ENCODE measurements at places on chromosomes 7 and 10.

DNA sequence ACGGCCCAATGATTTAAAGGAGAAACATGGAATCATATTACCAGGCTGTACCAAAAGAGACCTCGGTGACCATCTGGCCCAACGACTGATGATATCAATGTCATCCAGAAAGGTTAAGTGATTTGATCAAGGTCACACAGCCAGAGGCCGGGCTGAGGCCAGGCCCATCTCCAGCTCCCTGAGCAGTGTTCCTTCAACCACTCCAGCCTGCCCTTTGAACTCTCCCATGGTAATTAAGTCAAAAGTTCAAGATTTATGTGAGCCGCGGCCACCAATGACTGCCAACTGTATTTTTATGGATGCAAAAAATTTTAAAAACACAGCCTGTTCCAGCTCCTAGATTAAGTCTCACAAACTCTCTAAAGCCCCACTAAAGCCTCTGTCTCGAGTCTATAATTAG, 41.8 kb downstream of the FGFR2 start:
- H3K4me3 ChIP-seq = no peak overlapping the region
- no peak overlapping the region for H3K27ac ChIP-seq
- H3K36me3 ChIP-seq = peaks cover 2% of the 10 kb centered on the region
- DNase-seq = no peak
- no peaks in the 10 kb centered on the region for H3K27me3 ChIP-seq

- H3K4me1 ChIP-seq = no peaks in the 10 kb centered on the region
- no peak for DNase-seq
- no peaks in the 10 kb centered on the region for H3K36me3 ChIP-seq
- H3K27me3 ChIP-seq = no peaks in the 10 kb centered on the region
Observed at GRCh38 chr10:104434601-104435000, 81.0 kb downstream of the CFAP58 start.

GRCh38 chr10:3406556-3406955, 234.0 kb upstream of the PITRM1 start:
- peaks cover under 1% of the 10 kb centered on the region for H3K27me3 ChIP-seq
- no peaks in the 10 kb centered on the region for H3K36me3 ChIP-seq
- H3K4me1 ChIP-seq = peaks cover 4% of the 10 kb centered on the region
- H3K4me3 ChIP-seq = no peak overlapping the region
- DNase-seq = no peak

DNA sequence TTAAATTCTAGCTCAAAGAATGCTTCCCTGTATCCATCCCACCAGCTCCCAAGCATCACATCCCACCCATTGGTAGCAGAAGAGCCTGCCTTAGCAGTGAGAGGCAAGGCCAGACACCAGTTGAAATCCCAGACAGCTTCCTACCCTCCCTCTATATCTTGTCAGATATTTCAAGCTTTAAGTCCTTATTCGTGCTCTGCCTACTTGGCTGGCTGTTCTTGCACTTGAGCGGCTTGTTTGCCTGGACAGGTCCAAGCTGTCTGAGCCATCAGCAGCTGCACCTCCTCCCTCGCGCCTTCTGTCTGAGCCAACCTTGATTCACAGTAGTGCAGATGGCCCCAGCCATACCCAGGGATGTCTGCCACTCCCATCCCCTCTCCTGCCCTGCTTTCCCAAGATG, 16.4 kb downstream of the LRRC4 start:
- no peaks in the 10 kb centered on the region for H3K36me3 ChIP-seq
- H3K27me3 ChIP-seq = no peaks in the 10 kb centered on the region
- no peak overlapping the region for H3K4me3 ChIP-seq
- H3K4me1 ChIP-seq = peaks cover 28% of the 10 kb centered on the region
- no peak overlapping the region for H3K27ac ChIP-seq

DNA sequence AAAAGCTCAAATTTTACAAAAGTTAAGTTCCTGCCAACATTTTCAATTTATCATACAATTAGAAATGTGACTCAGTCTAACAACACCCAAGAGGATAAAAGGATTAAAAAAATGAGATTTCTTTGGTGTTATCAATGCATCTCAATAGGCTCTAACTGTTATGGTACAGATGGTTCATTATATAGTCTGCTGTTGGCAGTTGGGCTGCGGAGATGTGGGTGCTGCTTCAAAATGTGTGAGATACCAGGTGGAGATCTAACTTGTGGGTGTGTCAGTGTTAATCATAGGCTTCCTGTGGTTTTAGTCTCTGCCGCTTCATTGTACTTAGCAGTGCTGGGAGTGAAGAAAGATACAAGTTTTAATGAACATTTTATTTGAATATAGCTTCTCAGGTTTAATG, 231.2 kb downstream of the EXOC4 start:
- peaks cover 4% of the 10 kb centered on the region for H3K4me1 ChIP-seq
- H3K36me3 ChIP-seq = peaks cover 16% of the 10 kb centered on the region
- no peak overlapping the region for H3K27ac ChIP-seq
- H3K4me3 ChIP-seq = no peak overlapping the region
- no peaks in the 10 kb centered on the region for H3K27me3 ChIP-seq

GRCh38 chr7:117090791-117091190, 137.5 kb downstream of the ST7 start:
- H3K4me1 ChIP-seq = peaks cover 35% of the 10 kb centered on the region
- no peaks in the 10 kb centered on the region for H3K27me3 ChIP-seq
- DNase-seq = no peak
- H3K27ac ChIP-seq = no peak overlapping the region
- H3K36me3 ChIP-seq = peaks cover 8% of the 10 kb centered on the region
- H3K4me3 ChIP-seq = no peak overlapping the region

GRCh38 chr10:20446561-20447193, 450.4 kb downstream of the NEBL start:
- no peak overlapping the region for H3K4me3 ChIP-seq
- no peak overlapping the region for H3K27ac ChIP-seq
- H3K36me3 ChIP-seq = no peaks in the 10 kb centered on the region
- H3K4me1 ChIP-seq = peaks cover 17% of the 10 kb centered on the region
